ENCODE measurements at places on chromosomes 5 and 9. TPM values are rescaled to one million over a fixed set of nuclear protein-coding genes. Genes with fewer than 3 reads are reported as not detected.

The INSYN2B gene
- total RNA-seq = 9.9 TPM

GRCh38 chr9:72476617-72477437 is 44.6 kb upstream of the TMC1 start:
- H3K27me3 ChIP-seq = no peaks in the 10 kb centered on the region
- no peak overlapping the region for H3K4me3 ChIP-seq
- peak; percentile 72 for DNase-seq
- H3K27ac ChIP-seq = peak overlapping the region; percentile 80
- peaks cover 53% of the 10 kb centered on the region for H3K4me1 ChIP-seq

DNA sequence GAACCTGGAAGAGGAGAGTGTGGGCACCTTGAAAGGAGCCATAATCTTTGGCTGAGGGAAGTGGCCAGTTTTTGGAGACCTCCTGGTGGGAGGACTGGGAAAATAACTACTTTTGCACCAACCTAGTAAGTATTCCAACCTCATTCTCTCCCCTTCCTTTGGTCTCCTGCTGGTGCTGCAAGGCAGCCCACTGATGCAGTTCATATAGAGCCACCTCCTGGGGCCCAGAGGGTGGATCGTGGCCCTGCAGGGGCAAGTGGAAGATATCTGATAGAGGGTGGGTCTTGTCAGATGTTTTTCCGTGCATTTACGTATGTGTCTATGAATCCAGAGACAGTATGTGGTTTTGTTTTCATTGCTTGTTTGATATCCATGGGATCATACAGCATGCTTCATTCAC is 172.8 kb upstream of the PITX1 start:
- no peaks in the 10 kb centered on the region for H3K27me3 ChIP-seq
- H3K36me3 ChIP-seq = no peaks in the 10 kb centered on the region
- no peak overlapping the region for H3K27ac ChIP-seq
- H3K4me1 ChIP-seq = peaks cover 27% of the 10 kb centered on the region

DNA sequence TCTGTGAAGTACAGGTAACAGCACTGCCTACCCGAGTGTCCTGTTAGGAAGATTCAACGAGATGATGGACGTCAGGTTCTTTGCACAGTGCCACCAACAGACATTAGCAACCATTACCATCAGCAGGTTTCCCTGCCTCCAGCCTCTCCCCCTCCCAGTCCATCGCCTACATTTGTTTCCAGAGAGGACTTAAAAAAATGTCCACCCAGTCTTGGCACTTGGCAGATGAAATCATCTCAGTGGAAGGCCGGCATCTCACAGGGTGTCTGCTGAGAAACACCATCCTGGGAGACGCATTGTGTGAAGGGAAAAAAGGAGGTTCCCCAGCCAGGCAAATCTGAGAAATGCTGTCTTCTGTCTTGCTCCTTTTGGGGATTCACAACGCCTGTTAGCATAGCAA is 58.2 kb downstream of the CRB2 start:
- H3K27me3 ChIP-seq = no peaks in the 10 kb centered on the region
- H3K4me3 ChIP-seq = no peak overlapping the region
- no peak for DNase-seq
- no peaks in the 10 kb centered on the region for H3K4me1 ChIP-seq

All from endothelial cell of umbilical vein (primary cell).